ENCODE measurements at places on chromosomes 4 and X.

- no peak for DNase-seq
Measured at GRCh38 chr4:182022909-182023308, 220.3 kb upstream of the TENM3 start.

DNA sequence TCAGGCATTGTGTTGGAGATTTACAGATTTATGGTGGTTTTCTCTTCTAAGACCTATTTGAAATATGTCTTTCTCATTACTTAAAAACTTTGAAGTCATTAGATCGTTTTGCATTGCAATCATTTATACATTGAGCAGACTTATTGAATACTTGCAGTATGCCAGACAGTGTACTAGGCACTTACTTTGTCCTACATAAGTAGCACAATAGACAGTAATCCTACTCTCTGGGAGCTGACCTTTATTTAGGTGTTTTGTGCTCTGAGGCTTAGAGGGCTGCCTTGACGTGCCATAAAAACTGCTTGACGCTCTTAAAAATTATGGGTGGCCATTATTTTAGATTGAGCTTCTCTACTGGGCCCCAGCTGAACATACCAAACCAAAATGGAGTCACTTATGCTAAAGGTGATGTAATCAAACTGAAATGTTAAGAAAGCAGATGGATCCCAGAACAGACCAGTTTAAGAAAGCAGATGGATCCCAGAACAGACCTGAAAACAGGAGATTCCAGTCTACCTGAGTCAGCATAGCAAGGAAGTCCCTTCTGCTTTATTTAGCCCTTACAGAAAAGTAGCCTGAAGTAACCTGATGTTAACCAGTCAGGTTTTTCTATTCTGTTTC, 42.4 kb downstream of the PTTG2 start:
- no peak for DNase-seq

GRCh38 chr4:151808542-151808941, 47.7 kb upstream of the GATB start:
- DNase-seq = no peak

DNA sequence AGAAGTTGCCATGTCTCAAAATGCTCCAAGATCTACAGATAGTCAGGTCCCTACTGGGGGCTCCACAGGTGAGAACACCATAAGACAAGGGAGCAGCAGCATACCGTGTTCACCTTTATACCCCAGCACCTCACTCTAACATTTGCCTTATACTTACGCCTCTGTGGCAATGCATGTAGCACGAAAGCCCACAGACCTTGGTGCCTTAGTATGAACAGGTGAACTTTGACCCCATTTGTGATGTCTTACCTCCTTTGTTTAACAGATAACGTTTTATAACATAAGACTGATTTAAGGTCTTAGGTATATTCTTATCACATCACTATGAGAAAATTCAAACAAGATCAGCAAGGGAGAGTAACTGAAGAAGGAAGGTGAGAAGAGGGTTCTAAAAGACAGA, 128.8 kb downstream of the ARX start:
- no peak for DNase-seq

GRCh38 chr4:139239127-139239772, 40.8 kb downstream of the MGARP start:
- DNase-seq = no peak

- no peak for DNase-seq
Measured at GRCh38 chrX:57918750-57919436, 8.6 kb upstream of the ZXDA start.

DNA sequence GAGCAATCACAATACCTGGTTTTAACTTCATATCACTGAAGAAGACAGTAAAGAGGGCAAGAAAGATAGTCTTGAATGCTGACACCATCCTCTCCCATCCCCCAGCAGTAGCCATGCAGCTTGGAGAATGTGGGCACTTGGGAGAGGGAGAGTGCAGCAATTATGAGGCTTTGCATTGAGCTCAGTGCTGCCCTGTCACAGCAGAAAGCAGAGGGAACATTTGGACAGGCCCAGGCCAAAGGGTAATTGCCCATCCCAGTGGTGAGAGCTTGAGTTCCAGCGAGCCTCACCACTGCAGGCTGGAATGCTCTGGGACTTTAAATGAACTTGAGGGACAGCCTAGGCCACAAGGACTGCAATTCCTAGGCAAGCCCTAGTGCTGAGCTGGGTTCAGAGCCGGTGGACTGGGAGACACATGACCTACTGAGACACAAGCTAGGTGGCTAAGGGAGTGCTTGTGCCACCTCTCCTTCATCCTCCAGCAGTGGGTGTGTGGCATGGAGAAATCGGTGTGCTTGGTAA, 36.3 kb downstream of the CORIN start:
- DNase-seq = no peak

DNA sequence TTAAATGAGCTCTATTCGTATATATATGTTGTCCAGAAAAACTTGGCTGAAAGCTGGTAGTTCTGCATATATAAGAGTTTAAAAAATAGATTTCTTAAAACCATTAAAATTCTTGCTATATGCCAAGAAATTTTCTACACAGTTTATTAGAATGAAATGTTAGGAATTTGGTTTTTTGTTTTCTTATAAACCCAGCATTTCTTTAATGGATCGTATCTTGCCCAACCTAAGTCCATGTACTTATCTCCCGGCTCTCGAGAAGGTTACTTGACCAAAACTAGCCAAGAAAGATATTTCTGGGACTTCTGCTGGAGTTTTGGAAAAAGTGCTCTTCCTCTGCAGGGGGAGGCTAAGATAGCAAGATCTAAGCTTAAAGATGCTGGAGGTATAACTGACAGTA, 4.7 kb upstream of the ASB5 start:
- no peak for DNase-seq

DNA sequence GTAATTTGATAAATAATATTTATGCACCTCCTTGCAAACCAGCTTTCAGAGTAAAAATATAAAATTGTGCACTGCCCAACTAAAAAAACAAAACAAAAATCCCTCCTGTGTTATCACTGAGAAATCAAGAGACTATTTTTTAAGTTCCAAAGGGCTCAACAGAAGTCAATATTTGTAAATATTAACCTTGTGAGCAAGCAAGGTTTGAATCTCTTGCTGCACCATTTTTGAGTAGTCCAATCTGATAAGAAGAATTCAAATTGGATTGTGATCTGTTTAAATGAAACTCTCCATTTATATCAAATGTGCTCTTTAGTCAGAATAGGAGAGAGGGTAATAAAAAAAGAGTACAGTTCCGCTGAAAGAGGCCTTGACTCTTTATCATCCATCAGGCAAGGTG, 520.2 kb downstream of the RAB28 start:
- DNase-seq = no peak

DNA sequence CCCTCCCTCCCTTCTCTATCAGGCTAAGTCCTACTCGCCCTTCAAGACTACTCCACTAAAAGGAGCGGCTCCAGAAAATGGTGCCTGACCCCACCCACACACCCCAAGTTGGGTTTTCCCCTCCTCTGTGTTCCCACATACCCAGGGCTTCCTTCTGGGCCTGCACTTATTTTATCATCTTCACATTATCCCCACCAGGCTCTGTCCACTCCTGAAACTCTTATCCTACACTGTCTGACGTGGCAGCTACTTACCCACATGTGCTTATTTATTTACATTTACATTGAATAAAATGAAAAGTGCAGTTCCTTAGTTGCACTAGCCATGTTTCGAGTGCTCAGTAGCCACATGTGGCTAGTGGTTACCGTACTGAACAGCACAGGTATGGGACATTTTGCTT, 5.1 kb upstream of the KDM5C start:
- no peak for DNase-seq

- DNase-seq = no peak
Measured at GRCh38 chrX:23515028-23515427, 152.3 kb upstream of the PRDX4 start.

- no peak for DNase-seq
Measured at GRCh38 chrX:118115953-118116712, 477 bp downstream of the KLHL13 start.

Data from T-helper 1 cell (primary cell).